Stimulated activated CD4-positive, alpha-beta T cell treated with anti-CD3 and anti-CD28 coated beads, Interleukin-4, amount 100 ng/mL, for 24 hours (primary cell): ENCODE measurements at places on chromosomes 11 and 22.

- no peak for DNase-seq
Observed at GRCh38 chr11:92678008-92678611, 291.3 kb upstream of the MTNR1B start.

DNA sequence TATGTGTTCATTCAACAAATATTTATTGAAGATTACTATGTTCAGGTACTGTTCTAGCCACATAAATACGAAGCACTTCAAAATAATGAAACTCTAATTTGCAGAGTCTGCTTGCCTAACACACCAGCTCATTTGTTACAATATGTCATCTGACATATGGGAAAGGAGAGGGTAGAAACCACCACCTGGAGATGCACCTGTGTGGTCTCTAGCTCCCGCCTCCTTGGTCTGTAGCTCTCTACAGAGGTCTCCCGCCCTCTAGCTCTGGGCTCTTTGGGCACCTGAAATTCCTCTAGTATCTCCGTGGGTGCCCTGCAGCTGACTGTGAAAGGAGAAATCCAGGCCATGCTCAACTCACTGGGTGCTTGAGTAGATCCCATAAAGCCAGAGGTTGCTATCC lies 51.4 kb upstream of the DBX1 start:
- no peak for DNase-seq

- DNase-seq: no peak
Observed at GRCh38 chr22:44724859-44725258, 22.9 kb downstream of the PRR5 start.

GRCh38 chr11:64846998-64847666 lies 2.7 kb upstream of the CDC42BPG start:
- peak; percentile 94 for DNase-seq

- no peak for DNase-seq
Observed at GRCh38 chr11:3684129-3684818, 13.1 kb upstream of the CHRNA10 start.

DNA sequence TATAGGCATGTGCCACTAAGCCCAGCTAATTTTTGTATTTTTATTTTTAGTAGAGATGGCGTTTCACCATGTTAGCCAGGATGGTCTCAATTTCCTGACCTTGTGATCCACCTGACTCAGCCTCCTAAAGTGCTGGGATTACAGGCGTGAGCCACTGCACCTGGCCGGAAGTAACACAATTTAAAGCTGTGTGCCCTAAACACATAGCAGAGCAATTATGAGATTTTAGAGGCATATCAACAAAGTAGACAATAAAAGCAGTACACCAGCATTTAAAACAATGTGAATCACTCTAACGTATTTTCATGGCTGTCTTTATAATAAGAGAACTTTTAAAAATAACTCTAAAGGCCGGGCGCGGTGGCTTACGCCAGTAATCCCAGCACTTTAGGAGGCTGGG lies 42.4 kb downstream of the PRR14L start:
- DNase-seq: no peak

DNA sequence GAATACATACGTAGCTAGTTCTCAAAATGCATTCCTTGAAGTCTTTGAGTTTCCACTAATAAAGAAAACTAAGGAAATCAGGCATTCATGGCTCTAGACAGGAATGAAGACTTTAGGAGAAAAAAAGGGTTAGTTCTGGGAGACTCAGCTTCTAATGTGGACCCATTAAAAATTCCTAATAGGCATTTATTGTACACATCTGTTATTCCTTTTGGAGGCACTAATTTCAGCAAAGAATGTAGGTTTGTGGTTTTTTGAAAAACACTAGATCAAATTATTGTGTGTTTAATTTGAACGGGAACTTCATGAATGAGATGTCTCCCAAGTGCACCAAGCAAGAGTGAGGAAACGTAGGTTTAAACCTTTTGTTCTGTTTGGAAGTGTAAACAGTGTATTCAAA lies 42.7 kb downstream of the PARVA start:
- no peak for DNase-seq

DNA sequence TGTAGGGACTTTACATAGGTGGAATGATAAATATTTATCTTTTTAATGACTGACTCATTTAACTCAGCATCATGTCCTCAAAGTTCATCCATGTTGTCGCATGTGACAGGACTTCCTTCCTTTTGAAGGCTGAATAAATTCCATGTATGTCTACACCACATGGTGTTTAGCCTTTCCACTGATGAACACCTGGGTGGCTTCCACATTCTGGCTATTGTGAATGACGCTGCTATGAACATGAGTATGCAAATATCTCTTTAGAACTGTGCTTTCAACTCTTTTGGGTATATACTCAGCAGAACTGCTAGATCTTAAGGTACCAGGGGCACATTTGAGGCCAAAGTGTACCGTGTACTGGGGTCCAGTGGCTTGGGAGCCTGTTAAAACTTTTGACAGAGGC lies 24.1 kb downstream of the LARGE1 start:
- no peak for DNase-seq

GRCh38 chr22:20571531-20572007 lies 64.2 kb downstream of the MED15 start:
- peak; percentile 68 for DNase-seq

DNA sequence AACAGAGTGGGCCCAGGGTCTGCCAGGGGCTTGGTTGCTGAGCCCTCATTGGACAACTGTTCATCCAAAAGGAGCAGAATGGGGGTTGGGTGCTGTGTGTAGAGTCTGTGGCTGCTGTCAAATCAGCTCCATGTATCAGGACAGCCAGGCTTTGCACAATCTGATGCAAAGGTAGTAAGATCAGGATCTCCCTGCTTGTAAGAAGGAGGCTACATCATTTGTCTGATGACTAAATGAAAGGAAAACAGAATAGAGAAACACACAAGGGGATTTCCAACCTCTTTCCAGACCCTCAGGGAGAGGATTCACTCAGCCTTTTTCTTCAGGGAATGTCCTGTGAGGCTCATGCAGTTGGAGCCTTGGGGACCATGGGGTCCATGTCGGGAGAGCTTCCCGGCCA lies 7.2 kb downstream of the MICAL2 start:
- no peak for DNase-seq

DNA sequence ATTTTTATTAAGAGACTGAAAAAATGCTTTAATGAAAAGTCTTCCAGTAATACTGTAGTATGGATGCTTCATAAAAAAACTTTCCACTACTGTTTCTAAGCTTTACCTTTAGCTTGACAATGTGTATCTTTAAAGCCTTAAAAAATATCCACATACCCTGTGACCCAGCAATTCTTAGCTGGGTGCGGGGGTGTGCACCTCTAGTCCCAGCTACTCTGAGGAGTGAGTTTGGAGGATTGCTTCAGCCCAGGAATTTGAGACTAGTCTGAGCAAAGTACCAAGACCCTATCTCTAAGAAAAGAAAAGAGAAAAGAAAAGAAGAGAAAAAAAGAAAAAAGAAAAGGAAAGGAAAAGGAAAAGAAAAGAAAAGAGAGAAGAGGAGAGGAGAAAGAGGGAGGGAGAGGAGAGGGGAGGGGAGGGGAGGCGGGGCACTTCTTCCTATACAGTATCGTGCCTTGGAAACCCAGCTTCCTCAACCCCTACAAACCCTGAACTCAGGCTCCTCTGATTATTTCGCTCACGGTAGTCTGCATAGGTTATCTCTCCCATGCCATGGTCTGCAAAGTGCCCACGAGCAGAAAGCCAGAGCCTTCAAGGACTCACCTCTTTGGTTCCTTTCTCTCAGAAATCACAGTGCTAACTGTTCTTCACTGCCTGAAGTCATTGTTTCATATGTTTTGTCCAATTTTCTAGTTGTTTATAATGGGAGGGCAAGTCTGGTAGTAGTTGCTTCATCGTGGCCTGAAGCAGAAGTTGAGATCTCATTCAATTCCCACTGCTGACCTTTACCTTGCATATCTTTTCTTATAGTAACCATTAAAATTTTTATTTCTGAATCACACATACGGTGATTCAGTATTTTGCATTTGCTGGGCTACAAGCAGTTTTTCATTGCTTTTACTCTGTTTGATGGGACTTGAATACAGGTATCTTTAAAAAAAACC lies 82.2 kb downstream of the FAM83F start:
- no peak for DNase-seq

DNA sequence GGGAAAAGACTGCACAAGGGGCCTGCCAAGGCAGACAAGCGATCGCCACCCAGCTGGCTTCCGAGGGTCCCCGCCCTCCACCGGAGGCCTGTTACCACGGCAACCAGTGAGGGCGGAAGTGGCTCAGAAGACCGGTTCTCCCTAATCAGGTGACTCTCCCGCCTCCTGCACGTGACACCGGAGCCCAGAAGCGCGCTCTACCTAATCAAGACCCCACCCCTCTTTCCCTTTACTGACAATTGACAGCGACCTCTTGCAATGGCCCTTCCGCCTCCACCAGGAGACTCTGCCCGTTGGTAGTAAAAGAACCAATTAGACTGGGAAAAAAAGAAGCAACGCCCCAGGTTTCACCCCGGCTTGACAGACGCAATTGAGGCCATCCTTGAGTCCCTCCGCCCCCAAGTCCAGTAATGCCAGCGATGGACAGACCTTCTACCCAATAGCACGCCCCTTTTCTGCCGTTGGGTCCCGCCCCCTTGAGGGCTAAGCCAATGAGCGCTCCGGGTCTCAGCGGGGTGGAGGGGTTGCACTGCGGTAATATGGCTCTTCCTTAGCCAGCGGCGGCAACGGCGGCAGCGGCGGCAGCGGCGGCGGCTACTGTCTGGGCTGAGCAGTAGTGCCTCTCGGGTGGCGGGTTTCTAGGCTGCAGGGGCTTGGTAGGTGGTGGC lies at the start of gene UVRAG:
Gene UVRAG, plus strand, starts transcription at position 534 of the 668 bp plus-strand sequence. CDS start 198 bp downstream, outside the sequence.
- DNase-seq: peak; percentile 99
